ENCODE measurements at places on chromosomes 16 and 17.

- no peak for DNase-seq
Measured at GRCh38 chr17:42853597-42853967, 2.6 kb downstream of the AOC3 start.

- no peak for DNase-seq
Measured at GRCh38 chr16:86707171-86707570, 128.8 kb downstream of the FOXL1 start.

DNA sequence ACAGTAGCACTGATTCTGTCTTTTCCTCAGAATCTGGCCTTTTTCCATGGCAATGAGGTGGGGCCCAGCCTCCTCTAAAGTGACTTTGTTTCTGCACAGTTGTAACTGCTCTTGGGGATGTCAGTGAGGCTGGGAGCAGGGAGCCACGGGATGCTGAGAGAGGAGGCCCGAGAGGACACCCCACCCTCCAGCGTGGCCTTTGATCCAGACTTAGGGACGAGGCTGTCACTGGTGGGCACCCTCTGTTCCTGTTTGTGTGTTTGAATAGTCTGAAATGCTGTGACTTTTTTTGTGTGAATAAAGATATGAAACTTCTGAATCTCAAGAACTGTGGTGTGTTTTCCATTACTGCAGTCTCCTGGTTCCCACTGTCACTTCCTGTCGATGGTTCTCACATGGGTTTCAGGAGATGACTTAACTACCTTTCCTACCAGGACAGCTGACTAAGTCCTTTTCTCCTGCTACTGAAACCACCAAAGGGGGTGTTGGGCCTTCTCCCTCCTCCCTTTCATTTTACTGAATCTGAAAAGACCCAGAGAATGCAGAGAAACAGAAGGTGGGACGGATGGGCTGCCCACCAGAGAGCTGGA, 18.6 kb downstream of the KCTD2 start:
- DNase-seq = no peak

DNA sequence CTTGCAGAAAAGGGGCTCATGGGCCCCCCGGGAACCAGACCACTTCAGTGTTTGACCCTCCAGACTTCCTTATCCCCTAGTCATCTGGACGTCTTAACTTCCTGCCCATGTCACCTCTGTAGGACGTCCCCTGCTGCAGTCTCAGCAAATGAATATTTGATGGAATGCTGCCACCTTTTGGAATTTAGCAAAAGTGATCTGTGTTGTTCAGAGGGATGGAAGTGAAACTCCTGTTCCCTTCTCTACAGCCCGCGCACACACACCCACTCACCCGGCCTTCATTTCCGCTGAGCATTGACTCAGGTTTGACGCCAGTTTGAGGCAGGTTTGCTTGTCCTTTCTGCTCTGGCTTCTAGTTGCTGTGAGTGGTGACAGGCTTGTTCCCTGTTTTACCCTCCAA, 507.2 kb upstream of the EEF2KMT start:
- no peak for DNase-seq

DNA sequence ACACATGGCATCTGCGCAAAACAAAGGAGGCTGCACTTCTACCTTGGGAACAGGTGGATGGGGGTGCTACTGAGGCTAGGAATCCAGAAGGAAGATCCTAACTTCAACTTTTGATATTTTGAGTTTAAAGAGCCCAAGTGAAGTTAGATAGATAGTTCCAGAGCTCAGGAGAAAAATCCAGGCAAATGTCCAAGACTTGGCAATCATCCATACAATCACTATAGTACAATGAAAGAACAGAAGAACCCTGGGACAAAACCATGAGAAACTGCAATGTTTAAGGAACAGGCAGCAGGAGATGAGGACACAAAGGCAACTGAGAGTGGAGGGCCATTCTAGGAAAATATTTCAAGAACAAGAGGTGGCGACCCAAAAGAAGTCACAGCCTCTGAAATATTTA, 12.4 kb downstream of the CDYL2 start:
- DNase-seq = no peak

- DNase-seq = no peak
Measured at GRCh38 chr16:13391337-13391736, 489.9 kb downstream of the SHISA9 start.

- no peak for DNase-seq
Measured at GRCh38 chr16:66913081-66913480, 5.6 kb downstream of the CDH16 start.

DNA sequence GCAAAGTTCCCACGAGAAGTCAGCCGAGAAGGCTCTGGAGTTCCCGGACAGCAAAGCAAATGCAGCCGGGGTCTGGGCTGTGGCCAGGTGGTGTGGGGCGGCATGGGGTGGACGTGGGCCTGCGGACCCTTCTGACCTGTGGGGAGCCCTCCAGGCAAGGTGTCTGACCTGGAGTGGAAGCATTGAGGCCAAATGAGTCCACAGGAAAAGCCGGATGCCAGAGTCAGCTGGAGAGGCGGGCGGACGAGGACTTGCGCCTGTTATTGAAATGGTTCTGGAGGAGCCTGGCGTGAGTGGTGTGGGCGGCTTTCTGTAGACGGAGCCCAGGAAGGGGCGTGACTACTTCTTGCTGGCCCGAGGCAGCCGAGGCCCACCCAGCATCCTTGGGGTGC, 50.5 kb upstream of the ZNF750 start:
- no peak for DNase-seq

DNA sequence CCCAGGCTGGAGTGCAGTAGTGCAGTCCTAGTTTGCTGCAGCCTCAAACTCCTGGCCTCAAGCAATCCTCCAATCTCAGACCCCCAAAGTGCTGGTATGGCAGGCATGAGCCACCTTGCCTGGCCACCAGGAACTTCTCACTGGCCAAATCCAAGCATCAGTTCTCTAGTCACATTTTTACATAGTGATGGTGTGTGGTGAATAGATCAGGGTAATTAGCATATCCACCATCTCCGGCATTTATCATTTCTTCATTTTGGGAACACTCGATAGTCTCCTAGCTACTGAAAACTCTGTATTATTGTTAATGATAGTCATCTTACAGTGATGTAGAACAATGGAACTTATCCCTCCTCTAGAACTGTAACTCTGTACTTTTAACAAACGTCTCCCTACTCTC, 58.3 kb downstream of the RAB11FIP4 start:
- DNase-seq = no peak

DNA sequence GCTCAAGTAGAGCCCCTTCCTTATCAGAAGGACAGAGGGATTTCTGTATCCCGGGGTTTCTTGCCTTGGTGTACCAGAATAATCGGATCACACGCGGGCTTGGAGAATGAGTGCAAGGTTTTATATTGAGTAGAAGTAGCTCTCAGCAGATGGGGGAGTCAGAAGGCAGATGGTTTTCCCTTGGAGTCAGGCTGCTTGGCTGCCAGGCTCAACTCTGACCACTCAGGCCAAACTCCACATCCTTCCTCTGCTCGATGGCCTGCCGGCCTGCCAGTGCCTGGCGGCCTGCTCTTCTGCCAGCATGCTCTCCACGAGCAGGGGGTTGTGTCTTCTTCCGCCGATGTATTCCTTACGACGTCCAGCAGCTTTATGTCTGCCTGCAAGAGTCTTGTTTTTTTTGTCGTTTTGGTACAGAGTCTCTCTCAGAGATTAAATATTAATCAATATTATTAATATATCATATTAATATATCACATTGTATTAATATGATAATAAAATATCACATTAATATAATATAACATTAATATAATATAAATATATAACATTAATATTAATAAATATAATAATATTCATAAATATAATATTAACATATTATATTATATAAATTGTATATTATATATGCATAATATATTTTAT, 229.2 kb upstream of the WSCD1 start:
- no peak for DNase-seq

DNA sequence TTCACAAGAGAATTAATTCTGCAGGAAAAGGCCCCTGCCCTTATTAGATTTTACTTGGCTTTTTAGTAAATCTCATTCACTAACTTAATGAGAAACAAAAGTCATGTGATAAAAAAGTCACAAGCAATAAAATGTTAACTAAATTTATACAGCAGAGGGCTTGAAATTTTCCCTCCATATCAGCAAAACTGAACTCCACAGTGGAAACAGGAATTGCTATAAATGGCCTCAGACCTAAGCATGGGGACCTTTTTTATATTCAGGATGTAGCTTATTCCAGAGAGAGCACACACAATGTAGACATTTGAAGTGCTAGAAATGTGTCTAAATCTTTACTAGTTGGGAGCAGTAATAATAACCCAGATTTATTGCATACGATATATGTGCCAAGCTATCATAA, 291.5 kb downstream of the C16orf95 start:
- no peak for DNase-seq

GRCh38 chr16:66223176-66223780, 143.2 kb upstream of the CDH5 start:
- no peak for DNase-seq

GRCh38 chr16:2883458-2883908, 468 bp downstream of the FLYWCH2 start:
- no peak for DNase-seq

DNA sequence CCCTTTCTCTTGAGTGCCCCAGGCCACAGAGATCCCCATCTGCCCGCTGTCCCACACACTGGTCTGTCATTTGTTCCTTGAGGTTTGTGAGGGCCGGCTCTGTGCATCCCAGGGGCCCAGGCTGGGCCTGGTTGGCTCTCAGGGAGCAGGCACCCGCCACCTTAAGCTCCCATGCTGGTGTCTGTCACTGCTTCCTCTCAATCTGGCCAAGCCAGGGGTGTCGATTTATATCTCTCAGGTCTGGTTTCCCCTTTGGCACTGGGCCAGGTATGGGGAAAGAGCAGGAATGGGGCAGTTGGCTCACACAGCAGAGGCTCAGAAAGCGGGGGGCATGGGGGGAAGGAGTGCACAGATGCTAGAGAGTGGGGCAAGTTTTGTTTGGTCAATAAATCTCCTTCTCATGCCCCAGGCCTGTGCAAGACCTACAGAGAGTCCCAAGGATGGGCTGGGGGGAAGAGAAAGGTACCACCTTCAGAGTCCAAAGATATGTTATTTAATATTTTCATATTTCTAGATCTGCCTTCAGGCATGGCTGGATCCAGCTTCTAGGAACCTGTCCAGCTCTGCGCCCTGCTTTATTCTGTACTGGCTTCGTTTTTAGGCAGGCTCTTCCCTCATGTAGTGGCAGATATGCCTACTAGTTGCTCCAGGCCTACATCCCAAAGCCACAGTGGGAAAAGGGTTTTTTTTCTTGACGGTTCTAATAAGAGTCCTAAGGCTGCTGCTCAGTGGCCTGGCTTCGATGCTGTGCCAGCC, 34.3 kb downstream of the IL4R start:
- no peak for DNase-seq

DNA sequence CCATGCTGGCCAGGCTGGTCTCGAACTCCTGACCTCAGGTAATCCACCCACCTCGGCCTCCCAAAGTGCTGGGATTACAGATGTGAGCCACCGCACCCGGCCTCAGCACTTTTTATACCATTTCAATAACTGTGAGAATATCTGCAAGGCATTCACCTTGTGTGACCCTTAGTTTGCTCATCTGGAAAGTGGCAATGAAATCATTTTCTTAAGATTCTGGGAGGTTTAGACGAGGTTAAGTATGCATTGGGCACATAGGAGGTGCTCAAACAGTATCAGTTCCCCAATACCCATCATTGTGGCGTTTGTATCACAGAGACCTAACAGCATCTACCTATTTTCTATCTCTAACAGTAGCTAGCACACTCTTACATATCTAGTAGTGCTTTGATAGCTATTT, 481.9 kb upstream of the ERCC4 start:
- no peak for DNase-seq

DNA sequence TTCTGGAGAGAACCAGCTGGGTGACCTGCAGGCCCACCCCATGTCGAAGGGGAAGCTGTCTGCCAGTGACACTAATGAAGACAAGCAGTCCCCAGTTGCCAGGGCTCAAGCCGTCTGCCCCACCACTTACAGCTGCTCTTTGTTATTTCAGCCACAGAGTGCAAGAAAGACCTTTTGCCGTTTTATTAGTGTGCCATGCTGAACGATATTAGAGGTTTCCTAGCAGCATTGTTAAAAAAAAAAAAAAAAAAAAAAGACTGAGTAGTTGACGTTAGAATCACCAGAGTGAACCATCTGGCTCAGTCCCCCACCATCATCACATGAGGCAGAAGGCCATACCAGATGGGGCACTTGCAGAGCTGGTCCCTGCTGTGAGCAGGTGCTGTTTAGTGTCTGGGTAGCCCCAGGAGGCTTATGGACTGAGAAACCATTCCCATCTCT, 26.5 kb upstream of the SLC39A11 start:
- no peak for DNase-seq

DNA sequence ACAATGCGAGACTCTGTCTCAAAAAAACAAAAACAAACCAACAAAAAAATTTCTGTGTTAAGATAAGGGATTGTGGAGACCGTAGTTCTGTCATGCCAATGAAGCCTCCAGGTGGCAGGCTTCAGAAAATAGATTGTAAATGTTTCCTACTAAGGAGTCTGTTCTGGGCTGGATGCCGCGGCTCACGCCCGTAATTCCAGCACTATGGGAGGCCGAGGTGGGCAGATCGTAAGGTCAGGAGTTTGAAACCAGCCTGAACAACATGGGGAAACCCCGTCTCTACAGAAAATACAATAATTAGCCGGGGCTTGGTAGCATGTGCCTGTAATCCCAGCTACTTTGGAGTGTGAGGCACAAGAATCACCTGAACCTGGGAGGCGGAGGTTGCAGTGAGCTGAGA, 4.4 kb upstream of the SNX29 start:
- DNase-seq = no peak

GRCh38 chr17:82662711-82663261, 14.5 kb upstream of the WDR45B start:
- no peak for DNase-seq

DNA sequence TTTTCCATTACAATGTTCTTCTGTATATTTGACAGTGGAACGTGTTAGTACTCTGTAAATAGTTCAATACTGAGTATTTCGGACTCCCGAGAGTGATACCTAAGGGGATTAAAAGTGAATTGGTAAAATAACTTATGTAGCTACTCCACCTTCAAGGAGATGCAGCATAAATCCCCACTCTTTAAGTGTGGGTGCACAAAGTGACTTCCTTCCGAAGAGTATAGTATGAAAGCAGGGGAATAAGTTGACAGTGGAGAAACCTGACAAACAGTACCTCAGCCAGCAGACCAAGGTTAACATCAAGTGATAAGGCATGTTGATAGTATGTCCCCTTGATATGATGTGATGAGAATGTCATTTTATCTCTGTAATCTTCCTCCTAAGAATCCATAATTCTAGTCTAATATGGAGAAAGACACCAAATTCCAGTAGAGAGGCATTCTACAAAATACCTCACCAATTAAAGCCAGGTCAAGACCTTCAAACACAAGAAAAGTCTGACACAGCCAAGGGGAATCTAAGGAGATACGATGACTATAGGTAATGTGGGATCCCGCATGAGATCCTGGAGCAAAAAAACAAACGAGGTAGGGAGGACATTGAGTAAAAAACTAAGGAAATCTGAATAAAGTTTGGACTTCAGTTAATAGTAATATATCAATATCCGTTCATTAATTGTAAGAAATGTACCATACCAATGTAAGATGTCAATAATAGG, 1.8 kb upstream of the ZPBP2 start:
- no peak for DNase-seq

- DNase-seq = no peak
Measured at GRCh38 chr17:5789528-5789927, 205.2 kb upstream of the NLRP1 start.

GRCh38 chr16:83940630-83941378, 12.2 kb upstream of the OSGIN1 start:
- DNase-seq = no peak

All from activated T-cell treated with anti-CD3 and anti-CD28 coated beads for 1 hour (primary cell).